ENCODE measurements at places on chromosomes 4 and X.

DNA sequence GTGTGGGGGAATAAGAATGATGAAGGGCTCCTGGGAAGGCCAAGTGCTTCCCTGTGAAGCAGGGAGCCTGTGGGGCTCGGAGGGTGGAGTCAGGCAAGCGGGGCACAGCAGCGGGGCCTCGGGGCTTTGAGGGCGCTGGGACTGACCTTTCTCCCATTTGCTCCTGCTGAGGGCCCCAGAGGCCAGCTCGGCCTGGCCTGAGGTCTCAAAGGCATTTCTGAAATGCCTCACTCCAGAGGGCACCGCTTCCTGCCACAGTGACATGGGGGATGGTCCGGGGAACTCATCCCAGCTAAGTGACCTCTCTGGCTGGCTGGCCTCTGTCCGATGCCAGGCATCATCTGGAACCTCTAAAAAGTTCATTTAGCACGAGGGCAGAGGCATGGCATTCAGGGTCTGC is 98.8 kb upstream of the STX18 start:
- DNase-seq: no peak

DNA sequence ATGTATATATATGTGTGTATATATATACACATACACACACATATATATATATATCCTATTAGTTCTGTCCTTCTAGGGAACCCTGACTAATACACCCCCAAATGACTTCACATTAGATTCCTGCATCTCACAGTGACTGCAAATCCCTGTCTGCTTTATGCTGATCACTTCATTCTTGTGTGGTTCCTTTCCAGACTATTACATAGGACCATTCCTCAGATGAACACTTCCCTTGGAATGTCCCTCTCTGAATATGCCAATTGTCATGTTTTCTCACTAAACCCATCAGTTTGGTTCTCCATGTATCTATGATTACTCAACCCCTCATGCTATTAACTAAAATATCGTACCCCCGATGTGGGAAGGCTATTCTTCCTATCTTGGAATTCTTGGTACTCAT is 605.2 kb upstream of the NR3C2 start:
- DNase-seq: no peak

DNA sequence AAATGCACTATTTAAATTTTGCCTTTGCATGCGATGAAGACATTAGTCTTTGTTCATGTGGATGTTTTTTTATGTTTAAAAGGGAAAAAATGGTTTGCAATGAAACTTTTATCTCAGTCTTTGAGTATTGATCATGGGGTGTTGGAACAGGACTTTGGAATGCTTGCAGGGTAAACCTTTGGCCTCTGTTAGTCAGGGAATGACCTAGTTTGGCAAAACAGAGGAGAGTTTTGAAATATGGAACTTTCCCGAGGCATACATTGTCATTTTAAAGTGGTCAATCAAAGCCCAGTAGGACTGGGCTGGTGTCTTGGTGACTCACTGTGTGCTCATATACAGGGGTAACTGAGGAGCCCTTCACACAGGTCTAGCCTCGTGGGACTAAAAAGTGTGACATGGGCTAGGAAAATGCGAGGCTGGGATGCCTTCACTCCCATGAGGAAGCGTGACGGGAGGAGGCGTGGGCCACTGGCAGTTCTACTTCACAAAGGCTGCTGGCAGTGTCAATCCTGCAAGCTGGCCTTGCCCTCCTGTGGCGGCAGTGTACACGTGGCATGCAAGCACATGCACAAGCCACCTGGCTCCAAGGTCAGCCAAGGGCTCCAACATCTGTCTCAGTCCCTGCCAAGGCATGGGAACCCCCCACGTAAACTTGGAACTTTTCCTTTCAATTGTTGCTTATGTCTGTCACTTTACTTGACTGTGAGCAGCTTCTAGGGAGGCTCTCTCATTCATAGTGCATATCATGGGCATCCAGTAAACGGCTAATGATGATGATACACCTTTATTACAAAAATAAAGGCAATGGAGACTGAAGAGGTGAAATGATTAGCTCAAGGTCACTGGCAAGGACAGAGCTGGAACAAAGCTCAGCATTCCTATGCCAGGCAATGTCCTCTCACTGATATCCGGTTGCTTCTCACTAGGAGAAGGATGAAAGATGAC is 5.2 kb upstream of the F11 start:
- no peak for DNase-seq

GRCh38 chrX:108186811-108187210 is 95.2 kb downstream of the ATG4A start:
- DNase-seq: no peak

- no peak for DNase-seq
Observed at GRCh38 chr4:138685316-138685715, 330.3 kb upstream of the NOCT start.

- no peak for DNase-seq
Observed at GRCh38 chr4:48153791-48154550, 19.9 kb upstream of the TXK start.

DNA sequence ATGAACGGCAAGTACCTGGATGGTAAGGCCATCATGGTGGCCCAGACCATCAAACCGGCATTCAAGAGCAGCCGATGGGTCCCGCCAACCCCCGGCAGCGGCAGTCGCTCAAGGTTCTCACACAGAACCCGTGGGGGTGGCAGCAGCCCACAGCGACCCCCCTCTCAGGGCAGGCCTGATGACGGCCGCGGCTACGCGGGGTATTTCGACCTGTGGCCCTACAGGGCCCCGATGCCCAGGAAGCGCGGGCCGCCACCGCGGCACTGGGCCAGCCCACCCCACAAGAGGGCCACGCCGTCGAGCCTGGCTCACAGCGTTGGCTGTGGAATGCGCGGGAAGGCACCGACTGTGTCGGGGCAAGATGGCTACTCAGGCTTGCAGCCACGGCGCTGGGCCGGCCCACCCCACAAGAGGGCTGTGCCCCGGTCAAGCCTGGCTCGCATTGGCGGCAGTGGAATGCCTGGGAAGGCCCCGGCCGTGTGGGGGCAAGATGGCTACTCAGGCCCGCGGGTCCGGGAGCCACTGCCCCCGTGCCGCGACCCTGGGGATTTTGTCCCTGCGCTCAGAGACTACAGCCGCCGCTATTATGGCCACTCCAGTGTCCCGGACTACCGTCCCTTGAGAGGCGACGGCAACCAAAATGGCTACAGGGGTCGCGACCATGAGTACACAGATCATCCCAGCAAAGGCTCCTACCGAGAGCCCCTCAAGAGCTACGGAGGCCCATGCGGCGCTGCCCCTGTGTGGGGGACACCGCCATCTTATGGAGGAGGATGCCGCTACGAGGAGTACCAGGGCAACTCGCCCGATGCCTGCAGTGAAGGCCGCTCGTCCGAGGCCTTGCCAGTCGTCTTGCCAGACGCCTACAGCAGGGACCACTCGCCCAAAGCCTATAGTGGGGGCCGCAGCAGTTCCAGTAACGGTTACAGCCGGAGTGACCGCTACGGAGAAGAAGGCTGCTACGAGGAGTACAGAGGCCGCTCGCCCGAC is 731 bp downstream of the RBMXL3 start:
- no peak for DNase-seq

- DNase-seq: peak; percentile 13
Observed at GRCh38 chr4:120865985-120866384, 56.5 kb downstream of the PRDM5 start.

Measured in NCI-H524 treated with DMSO at 0.1 percent for 48 hours (cell line).